Sigmoid colon (tissue), 7 donors: ENCODE measurements at places on chromosomes 2 and 18. TPM values are rescaled to one million over a fixed set of nuclear protein-coding genes. Genes with fewer than 3 reads are reported as not detected.
A peak's percentile ranks its signal among the peaks of the same experiment; 100 is the strongest.

The SLC19A3 gene
- total RNA-seq = 0.95 TPM

The GRB14 gene
- total RNA-seq = 14.0 TPM

DNA sequence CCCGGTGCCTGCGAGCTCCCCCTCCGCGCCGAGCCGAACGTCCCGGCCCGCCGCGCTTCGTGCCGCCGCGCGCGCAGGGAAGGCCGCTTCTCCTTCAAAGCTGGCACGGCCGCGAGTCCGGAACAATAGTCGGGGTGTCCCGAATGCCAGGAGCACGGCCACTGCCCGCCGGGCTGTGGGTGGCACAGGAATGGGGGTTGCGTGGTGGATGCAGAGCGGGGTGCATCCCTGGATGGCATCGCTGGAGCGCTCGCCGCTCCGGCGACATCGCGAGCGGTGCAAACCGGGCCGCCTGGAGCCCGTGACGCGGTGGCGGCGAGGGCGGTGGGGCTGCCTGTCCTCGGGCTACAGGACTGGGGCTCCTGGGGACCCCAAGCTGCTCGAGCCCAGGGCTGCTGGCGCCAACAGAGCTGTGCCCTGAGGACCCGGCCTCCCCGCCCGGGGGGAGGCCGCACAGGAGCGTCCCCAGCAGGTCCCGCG lies 1.1 kb upstream of the SATB2 start:
- H3K4me3 ChIP-seq = peak overlapping the region; percentile 78
- H3K4me1 ChIP-seq = no peaks in the 10 kb centered on the region
- H3K36me3 ChIP-seq = no peaks in the 10 kb centered on the region
- peak overlapping the region; percentile 84 for H3K27ac ChIP-seq

- DNase-seq = no peak
- H3K27me3 ChIP-seq = no peaks in the 10 kb centered on the region
- H3K4me1 ChIP-seq = no peaks in the 10 kb centered on the region
- no peaks in the 10 kb centered on the region for H3K36me3 ChIP-seq
- no peak overlapping the region for H3K27ac ChIP-seq
Observed at GRCh38 chr2:187168720-187169713, 279.0 kb downstream of the CALCRL start.

DNA sequence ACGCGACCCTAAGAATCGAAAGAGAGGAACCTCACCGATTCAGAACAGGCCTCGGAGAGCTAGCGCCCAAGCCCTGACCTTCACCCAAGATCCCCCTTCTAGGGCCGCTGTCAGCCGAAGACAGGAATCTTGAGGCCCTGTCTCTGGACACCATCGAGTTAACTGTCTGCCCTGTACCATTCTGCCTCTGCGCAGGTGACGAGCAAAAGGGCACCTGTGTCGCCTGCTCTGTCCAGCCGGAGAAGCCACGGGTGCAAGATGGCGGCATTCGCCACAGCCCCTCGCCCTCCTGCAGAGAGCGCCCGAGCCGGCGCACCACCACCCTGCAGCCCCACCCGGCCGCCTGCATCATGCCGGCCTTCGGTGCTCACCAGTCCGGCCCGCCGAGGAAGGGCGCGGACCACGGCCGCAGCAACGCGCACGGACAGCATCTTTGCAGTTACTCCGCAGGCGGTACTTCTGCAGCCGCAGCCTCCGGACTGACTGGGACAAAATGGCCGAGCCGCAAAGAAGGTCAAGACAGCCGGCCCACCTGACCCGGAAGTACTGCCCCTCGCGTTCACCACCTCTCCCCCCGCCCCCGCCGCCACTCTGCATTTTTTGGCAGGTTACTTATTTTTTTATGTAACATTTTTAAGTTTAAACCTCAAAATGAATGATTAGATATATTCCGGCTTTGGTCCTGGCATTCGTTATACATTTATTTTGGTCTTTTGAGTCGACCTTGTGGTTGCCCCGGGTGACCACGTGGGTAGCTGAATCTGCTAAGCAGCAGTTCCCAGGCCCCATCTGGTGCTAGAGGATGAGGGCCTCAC lies at the start of gene ATP5F1A:
Gene ATP5F1A, minus strand, starts transcription at position 496 of the 815 bp plus-strand sequence. Its CDS starts 65 bp downstream, at position 431.
- peaks cover 39% of the 10 kb centered on the region for H3K4me1 ChIP-seq
- peak within 1 kb of the TSS; percentile 95 for H3K4me3 ChIP-seq
- peak within 1 kb of the TSS; percentile 89 for H3K27ac ChIP-seq
- peaks cover 18% of the 10 kb centered on the region for H3K36me3 ChIP-seq
- H3K27me3 ChIP-seq = no peaks in the 10 kb centered on the region
- peak; percentile 93 for DNase-seq
